CD4-positive, alpha-beta T cell (primary cell): ENCODE measurements at places on chromosomes 1 and 21.

DNA sequence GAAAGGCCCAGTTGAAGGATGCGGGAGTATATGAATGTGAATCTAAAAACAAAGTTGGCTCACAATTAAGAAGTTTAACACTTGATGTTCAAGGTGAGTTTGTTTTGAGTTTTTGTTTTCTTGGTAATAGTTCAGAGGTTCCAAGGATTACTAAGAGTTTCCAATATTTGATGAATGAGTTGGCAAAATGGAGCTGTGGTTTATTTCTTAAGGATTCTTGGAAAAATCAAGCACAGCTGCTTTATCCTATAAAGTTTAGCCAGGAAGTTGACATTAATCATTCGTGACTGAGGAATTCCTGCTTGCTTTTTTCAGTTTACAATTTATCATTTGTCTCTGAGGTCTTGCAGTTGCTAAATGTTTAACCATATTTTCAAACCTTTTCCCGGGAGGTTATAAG, 15.1 kb downstream of the VCAM1 start:
- DNase-seq: no peak

GRCh38 chr1:220409771-220410595, 118.0 kb upstream of the MARK1 start:
- DNase-seq: no peak

GRCh38 chr1:212158912-212159796, 123.6 kb downstream of the DTL start:
- DNase-seq: peak; percentile 8

GRCh38 chr1:192160196-192160595, 1.9 kb downstream of the RGS18 start:
- no peak for DNase-seq

DNA sequence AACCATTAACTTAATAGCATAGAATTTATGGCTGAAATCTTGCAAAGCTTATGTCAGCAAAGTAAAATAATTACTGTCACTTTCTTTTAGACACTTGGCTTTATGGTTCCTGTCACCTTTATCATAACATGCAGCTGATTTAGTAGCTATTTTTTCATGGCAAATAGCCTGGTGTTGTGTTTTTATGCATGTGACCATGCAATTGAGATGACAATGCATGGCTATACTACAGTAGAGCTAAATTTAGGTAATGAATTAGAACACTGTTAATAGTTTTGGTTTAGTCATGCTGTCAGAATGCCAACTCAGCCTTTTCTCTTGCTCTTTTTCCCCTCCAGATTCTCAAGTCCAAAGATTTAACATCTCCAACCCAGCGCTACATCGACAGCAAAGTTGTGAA, 88.6 kb downstream of the TGFB2 start:
- DNase-seq: no peak

DNA sequence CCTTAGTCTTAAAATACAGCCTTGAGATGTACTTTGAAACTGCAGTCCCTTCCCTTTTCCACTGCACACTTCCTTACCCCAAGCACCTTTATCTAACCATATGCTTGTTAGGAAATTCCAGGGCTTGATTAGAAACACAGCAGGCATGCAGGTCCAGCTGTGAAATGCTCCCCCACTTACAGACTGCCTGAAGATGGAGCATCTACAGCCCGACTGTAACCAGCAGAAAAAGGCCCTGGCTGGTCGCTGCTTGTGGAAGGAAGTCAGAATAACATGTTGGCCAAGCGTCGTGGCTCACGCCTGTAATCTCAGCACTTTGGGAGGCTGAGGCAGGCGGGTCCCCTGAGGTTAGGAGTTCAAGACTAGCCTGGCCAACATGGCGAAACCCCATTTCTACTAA, 37.2 kb downstream of the VN1R5 start:
- no peak for DNase-seq
